ENCODE measurements at places on chromosomes 3 and 15.

GRCh38 chr3:42351207-42351606 is 59.2 kb downstream of the LYZL4 start:
- no peak for DNase-seq

- no peak for DNase-seq
Observed at GRCh38 chr3:9826815-9827573, 16.8 kb downstream of the RPUSD3 start.

DNA sequence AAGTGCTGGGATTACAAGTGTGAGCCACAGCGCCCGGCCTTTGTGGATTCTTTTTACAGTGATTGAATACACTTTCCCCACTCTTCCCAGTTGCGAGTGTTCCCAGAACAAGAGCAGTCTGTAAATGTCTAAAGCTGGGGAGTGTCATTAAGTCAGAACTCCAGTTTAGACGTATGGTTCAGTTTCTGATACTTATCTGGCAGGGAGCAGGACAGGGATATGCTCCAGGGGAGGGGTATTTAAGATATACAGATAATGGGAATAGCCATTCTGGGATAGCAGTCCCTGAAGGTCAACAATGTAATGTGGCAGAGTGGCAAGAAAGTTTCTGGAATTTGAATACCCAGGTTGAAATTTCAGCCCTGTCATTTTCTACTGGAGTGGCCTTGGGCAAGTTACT is 164.1 kb downstream of the SSR3 start:
- DNase-seq: no peak

DNA sequence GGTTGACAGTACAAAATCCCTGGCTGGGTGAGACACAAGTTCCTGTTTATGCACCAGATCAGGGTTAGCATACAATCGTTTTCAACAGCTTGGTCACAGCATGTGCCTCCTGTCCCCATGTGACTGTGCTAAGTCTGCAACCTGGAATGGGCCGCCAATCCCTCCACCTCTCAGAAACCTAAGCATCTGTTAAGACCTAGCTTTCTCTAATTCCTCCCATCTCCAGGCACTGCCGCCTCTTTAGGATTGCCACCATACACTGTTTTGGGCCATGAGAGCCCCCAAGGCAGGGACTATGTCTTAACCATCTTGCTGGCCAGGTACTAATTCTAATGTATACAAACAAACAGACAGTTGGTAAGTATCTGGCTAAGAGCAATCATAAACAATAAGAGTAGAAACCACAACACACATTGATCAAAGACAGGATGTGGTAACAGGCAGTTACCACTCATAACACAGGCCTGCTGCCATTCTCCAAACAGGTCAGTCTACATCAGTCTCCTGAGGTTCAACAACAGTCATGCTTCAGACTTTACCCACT is 25.6 kb downstream of the SEC22C start:
- no peak for DNase-seq

DNA sequence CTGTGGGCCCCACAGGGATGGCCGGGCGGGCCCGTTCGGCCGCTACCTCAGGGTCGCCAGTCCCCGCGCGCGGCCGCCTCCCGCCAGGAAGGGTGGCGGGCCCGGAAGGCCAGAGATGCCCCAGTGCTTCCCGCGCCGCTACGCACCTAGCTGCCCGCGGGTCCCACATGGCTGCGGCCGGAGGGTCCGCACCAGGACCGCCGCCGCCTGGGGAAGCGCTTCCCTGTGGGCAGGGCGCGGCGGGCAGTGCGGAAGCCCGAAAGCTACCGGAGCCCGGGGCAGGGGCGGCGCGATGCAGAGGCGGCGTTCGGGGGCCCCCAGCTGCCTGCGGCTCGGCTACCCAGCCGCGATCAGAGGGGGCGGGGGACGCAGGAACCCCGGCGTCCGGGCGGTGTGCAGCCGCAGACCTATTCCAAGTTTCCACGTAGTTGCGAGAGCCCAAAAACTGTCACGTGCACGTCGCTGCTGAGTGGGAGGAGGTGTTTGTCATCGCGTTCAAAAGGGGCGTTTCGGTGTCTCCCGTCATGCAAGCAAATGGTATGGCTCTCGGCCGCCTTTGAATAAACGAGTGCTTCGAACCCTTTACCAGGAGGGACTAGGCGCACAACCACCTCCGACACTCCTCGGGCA is at the start of gene TRANK1:
TSS of gene TRANK1 (minus strand) at position 414 of the 630 bp plus-strand sequence. CDS start at position 169, 245 bp downstream.
- DNase-seq: peak; percentile 83

- no peak for DNase-seq
Observed at GRCh38 chr3:81393251-81393650, 368.2 kb downstream of the GBE1 start.

GRCh38 chr3:128266453-128266852 is 113.2 kb downstream of the EEFSEC start:
- no peak for DNase-seq

DNA sequence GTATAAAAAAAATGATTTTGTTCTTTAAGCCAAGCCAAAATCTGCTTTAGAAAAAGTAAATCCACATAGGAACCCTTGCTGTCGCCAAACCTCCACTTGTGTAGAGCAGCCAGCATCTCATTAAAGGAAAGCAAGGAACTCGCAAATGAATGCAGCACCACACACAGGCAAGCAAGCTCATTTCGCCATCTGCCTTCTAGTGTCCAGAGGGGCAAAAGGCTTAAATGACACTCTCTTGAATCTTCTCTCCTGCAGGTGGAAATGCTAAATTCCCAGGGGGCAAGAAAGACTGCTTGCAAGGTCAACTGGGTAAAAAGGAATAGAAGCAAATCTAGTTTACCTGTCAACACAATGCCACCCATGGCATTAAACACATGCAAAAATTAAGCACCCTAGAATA is 2.4 kb downstream of the MB21D2 start:
- DNase-seq: no peak

GRCh38 chr3:153331676-153332075 is 169.7 kb downstream of the RAP2B start:
- DNase-seq: no peak

DNA sequence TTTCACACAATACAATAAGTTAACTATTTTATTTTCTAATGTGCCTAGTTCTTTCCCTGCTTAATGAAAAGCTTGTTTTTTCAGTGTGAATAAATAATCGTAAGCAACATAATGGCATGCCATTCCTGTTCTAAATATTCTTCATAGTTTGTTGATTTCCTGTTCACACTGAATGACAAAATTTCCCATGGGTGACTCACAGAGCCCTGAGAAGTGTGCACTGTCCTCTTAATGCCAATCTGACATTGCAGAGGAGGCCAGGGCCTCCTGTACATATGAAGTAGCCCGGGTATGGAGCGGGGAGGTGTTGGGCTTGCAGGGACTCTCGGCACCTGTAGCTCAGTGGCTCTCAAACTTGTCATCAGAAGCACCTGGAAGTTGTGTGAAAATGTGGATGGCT is 24.3 kb downstream of the CCR3 start:
- no peak for DNase-seq

DNA sequence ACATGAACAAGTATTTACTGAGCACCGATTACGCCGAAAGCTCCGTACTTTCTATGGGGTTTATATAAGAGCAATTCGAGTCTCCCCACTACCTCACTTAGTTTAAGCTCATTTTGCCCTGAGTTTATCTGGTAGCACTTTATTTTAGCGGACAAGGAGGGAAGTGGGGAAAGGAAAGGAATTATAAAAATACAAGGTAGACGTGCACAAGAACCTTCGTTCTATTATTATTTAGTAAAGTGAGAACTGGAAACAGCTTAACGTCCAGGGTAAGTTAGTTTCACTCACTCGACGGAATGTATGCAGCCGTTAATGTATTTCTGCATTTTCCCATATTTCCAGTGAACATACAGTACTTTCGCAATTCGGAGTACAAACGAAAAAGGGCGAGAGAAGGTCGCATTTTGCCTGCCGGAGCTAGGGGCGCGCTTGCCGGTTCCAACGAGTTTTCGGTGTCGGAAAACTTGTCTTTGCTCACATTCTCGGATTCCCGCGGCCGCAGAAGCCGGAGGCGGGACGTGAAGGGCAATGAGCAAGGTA is 1.2 kb upstream of the STT3B start:
- no peak for DNase-seq

DNA sequence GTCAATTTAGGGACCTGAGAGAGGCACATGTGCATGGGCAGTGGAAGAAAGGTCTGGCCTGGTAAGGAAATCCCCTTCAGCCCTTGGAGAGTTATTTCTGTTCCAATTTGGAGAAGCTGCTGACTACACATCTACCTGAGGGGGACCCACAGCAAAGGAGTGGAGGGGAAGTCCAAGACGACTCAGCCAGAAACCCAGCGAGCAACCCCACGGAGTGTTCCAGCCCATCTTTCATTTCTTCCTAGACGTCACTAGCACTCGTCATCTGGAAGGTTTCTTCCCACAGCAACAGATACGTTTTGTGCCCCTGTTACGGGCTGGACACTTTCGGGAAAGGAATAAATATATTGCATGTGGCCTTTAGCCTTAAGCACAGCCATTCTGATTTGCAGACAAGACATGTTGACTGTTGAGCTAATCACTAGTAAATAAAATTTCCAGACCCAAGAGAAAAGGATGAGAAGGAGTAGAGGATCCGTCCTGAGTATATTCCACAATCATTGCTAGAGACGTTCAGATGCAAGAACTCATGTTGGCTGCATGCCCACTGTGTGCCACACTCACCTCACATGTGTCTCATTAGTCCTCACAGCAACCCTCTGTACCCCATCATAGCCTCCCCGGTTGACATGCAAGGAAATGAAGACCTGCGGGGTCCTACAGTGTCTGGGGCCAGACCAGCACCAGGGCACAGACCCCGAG is 7.8 kb upstream of the FAM174B start:
- no peak for DNase-seq

GRCh38 chr15:88498996-88499395 is 31.5 kb downstream of the MRPS11 start:
- DNase-seq: no peak

DNA sequence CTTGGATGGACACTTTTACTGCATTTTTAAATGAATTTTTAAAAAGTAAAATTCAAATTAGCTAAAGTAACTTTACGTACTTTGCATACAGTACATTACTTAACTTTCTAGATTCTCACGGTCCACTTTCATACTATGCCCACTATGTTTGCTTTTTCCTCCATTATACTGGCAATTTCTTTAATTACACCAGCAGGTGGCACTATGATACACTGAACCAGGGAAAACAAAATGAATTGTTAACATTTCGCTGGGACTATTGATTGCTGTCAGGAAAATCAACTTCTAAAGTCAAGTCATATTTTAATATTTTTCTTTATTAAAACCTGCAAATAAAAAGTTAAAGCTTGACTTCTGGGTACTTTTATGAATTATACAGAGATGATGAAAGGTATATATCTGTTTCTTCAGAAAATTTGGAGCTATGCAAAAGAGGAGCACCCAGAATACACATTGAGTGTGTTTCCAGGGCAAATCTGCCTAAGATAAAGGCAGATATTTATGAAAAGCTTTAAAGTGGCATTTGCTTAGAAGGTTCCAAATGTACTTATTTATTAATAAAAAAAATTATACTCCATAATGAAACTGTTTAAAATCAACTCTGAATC is 21.8 kb upstream of the POU1F1 start:
- DNase-seq: no peak

DNA sequence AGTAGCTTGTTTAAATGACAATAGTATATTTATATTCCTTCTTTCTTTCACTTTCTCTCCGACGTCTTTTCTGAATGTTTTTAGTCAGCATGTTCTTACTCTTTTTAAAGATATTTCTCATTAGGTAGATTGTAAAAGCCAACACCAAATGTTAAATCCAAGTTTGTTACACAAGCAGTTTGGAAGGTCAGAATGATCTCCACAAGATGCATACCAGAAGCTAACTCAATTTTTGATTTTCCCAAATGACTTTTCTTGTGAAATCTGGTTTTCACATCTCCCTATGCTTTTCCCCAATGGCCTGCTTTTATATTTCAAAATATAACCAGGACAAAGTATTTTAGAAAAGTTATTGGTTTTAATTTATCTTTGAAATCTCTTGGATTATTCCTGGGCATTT is 49.7 kb upstream of the TPRG1 start:
- DNase-seq: no peak

- no peak for DNase-seq
Observed at GRCh38 chr3:66962664-66963063, 35.4 kb upstream of the KBTBD8 start.

GRCh38 chr3:38585791-38586420 is 63.6 kb downstream of the SCN5A start:
- DNase-seq: no peak

DNA sequence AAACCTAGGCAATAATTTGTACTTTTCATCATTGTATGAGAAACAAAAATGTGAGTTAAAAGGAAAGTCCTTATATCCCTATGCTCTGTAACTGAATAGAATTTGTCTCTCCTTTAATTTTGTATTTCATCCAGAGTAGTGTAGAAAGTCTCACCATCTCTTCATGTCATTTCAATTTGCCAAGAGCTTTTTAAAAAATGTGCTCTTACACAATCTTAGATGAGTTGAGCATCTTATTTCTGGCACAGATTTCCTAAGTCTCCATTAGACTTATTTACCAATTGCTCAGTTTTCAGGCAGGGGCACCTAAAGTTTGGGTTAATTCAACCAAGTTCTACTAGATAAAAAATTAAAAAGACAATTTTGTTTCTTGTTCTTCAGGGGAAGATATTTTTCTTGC is 201.5 kb upstream of the RBMS3 start:
- no peak for DNase-seq

DNA sequence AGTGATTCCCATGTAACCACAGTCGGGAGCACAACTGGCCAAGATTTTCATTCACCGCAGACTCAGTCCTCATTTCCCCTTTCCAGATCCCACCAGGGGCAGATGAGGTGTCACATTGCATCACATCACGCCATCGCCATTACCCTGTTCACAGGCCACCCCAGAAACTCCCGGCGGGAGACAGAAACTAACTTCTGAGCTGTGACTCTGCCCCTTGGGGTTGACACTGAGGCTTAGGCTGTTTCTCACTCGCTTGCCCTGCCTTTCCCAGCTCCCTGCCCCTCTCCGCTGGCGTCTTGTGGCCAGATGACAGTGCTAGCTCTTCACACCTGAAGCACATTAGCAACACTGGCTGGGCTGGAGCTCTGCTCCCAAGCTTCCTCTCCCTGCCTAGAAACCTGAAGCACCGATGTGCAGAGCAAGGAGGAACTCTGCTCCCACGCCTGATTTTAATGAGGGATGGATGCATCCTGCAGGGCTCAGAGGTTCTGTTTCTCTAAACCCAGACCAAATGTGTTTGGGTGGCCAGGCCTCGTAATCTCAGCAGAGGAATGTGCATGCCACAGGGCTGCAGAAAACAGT is 88.8 kb upstream of the CTDSPL start:
- no peak for DNase-seq

DNA sequence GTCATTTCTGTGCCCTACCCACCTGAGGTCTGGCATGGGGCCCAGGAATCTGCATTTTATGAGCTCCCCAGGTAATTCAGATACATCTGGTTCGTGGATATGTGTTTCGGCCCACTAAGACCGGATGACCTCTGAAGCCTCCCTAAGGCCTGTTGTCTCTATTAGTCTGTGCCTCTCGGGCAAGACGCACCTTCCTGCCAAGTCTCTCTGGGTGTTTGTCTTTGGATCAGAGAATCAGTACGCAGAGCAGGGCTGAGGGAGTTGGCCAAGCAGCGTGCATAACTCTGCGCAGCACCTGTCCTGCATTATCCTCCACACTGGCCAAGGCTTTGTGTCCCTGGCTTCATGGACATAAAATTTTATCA is 181.0 kb downstream of the THSD4 start:
- DNase-seq: no peak
